ENCODE measurements at places on chromosomes 7 and 10.

GRCh38 chr10:71371750-71372166 lies 25.0 kb upstream of the CDH23 start:
- no peak for DNase-seq

- DNase-seq = no peak
These were observed 177.7 kb downstream of the KIF20B start for GRCh38 chr10:89879121-89879520.

GRCh38 chr10:3472287-3473051 lies 299.9 kb upstream of the PITRM1 start:
- DNase-seq = no peak

DNA sequence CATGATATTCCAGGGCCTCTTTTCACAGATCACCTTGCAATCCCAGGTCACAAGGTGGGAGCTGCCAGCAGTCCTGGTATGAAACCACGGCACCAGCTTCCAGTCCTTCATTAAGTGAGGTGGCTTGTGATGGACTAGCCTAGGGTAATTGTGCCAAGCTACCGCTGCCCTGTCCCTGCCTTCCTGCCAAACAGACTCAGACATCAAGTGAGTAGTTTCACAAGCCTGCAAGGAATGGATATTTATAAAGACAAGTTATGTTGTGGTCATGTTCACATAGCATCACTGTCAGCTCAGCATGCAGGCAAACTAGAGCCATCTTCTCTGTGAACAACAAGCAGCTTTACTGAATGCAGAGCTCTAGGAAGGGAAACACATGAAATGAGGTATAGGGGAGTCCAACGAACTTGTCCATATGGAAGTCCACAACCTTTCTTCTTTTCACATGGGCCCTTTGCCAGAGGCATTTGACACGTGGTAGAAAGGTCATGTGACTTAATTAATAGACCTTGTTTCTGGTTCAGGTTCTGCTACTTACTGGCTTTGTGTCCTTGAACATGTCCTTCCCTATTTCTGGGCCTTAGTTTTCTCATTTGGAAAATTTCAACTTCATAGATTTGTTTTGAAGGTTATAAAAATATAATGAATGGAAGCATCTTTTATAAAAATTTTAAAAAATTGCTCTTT lies 1061.2 kb downstream of the KCNMA1 start:
- no peak for DNase-seq

GRCh38 chr10:20399772-20400171 lies 497.3 kb downstream of the NEBL start:
- DNase-seq = no peak

- no peak for DNase-seq
These were observed 73.4 kb downstream of the LYZL2 start for GRCh38 chr10:30556189-30556588.

DNA sequence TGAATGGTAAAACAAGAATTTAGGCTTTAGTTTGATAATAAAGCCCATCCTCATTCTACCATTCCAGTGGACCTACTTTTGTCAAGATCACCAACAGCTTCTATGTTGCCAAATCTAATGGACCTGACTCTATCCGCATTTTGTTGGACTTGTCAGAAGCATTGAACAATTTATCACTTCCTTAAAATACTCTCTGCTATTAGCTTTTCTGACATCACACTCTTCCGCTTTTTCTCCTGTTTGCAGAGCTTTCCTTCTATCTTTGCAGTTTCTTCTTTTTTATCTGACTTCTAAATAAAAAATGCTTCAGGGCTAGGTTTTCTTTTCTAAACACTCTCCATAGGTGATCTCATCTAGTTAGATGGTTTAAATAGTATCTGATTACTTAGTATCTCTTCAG lies 42.7 kb upstream of the SMIM30 start:
- DNase-seq = no peak

DNA sequence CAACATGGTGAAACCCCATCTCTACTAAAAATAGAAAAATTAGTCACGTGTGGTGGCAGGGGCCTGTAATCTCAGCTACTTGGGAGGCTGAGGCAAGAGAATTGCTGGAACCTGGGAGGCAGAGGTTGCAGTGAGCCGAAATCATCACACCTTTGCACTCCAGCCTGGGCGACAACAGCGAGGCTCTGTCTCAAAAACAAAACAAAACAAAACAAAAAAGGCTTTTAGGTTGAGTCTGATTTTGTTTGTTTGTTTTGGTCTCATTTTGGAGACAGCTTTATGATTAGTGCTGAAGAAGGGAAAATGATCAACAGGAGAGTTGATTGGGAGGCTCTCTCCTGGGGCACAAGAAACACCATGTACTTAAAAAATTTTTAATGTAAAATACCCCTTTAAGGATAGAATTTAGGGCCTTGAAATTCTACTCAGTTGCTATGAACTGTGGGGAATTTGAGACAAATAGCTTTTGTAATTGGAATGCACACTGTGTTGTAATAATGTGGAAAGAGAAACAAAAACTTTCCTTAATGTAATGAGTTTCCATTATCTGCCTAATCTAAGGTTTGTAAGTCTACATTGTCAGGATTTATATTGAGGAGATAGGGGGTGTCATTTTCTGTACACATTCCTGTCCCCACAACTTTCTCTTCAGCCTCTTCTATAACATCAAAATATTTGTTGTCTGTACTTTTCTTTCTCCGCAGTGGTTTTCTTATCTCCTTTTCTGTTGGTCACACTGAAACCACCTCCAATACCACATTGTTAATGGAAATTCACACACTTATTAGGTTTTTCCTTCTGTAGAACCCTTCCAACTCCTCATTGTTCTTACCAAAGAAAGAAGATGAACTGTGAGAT lies 41.3 kb downstream of the ARID5B start:
- DNase-seq = no peak

DNA sequence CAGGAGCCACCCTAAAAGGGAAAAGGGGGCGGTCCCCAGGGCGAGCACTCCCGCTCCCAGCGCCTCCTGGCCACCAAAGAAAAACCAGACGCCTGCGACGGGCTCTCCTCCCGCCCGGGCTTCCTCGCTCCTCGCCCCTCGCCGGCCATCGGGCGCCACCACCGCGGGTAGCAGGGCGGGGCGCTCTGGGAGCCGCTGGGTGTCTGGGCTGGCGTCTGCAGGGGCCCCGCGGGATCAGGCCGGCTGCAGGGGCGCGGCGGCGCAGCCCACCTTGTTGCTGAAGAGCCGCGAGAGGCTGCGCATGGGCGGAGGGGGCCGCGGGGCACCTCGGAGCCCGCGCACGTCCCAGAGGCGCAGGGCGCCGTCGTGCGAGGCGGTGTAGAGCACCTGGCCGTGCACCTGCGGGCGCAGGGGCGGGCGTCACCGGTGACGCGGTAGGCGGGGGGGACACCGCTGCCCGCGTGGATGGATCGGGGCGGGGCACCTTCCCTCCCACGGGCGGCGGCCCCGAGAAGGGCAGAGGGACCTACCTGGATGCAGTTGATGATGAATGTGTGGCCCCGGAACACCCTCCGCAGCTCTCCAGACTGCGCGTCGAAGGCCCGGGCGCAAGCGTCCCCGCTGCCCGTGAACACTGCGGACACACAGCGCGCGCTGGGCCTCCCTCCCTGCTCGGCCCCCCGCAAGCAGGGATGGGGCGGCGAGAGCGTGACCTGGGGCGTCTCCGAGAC lies 28.3 kb downstream of the WDR86 start:
- DNase-seq = no peak

GRCh38 chr7:111990643-111991042 lies 215.6 kb downstream of the DOCK4 start:
- no peak for DNase-seq

- DNase-seq = peak; percentile 82
These were observed at the start of gene REPIN1 for GRCh38 chr7:150368096-150368883. Gene REPIN1, plus strand, starts transcription at chr7:150368822. Its CDS starts 890 bp downstream, at chr7:150369712.

GRCh38 chr10:105691811-105692210 lies 1050.7 kb downstream of the SORCS3 start:
- no peak for DNase-seq

GRCh38 chr10:44566786-44567185 lies 181.9 kb upstream of the CXCL12 start:
- DNase-seq = no peak

- DNase-seq = no peak
These were observed 3.7 kb upstream of the COL13A1 start for GRCh38 chr10:69797959-69798358.

All from stimulated activated CD4-positive, alpha-beta T cell treated with anti-CD3 and anti-CD28 coated beads, Interleukin-4, amount 100 ng/mL, for 48 hours (primary cell).